ENCODE measurements at places on chromosomes 7 and 10.

DNA sequence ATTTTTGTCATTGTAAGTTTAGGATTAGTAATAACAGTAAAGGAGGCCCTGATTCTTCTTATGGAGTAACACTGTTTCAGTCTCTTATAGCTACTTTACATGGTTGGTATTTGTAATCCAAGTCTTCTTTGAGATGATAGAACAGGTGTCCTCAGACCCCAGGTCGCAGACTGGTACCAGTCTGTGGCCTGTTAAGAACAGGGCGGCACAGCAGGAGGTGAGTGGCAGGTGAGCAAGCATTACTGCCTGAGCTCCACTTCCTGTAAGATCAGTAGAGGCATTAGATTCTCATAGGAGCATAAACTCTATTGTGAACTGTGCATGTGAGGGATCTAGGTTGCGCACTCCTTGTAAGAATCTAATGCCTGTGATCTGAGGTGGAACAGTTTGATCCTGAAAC, 77.3 kb downstream of the STK31 start:
- DNase-seq = no peak

- DNase-seq = no peak
Measured at GRCh38 chr7:69439636-69440325, 158.5 kb upstream of the AUTS2 start.

DNA sequence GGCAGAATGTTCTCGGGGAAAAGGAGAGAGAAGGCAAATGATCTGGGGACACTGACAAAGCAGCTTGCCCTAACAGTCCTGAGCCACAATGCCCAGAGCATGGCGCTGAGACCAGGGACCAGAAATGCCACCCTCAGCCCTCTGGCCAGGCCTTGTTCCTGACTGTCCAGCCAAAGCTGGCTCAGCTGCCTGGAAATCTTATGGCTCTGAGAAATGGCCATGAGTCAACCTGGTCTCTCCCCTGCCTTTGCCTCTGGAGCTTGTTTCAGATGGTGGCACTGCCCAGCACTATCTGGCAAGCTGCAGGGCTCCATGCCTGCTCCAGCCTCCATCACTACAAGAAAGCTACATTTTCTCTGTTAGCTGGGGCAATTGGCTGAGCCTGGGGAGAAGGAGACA, 90.5 kb upstream of the PLXNA4 start:
- no peak for DNase-seq

- DNase-seq = no peak
Measured at GRCh38 chr7:129385598-129385997, 48.6 kb upstream of the STRIP2 start.

DNA sequence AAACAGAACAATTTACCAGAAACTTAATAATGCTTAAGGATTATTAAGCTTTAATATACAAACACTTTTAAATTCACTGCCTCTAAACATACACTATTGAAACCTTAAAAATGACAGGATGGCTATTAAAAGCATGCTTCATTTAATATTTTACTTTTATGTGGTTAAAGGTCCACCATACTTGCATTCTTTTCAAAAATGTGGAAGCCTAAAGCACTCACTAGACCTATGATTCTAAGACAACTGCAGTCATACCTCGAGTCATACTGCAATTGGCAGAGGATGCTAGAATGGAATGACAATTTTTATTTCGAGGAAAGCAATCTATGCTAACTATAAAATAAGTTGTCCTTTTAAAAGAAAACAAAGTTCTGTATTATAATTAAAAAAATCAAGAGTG, 85.3 kb downstream of the PIP4K2A start:
- no peak for DNase-seq

DNA sequence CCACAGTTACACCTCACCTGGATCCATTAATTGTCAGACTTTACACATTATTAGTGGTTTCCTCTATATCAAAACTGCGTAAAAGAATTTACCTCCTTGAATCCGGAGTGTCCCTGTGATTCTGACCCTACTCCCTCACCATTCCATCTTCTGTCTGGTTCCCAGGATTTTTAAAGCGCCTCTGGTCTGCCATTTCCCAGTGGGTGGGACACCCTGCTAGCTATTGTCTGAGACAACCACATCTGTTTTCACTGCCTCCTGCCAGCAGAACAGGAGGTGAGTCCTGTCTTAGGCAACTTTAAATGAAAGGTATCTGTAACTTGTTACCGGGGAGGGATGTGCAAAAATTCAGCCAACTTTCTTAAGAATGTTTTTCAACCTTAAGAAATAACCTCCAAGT, 2.3 kb downstream of the MACROH2A2 start:
- DNase-seq = no peak

- DNase-seq = no peak
Measured at GRCh38 chr7:30997316-30997715, 33.6 kb downstream of the GHRHR start.

DNA sequence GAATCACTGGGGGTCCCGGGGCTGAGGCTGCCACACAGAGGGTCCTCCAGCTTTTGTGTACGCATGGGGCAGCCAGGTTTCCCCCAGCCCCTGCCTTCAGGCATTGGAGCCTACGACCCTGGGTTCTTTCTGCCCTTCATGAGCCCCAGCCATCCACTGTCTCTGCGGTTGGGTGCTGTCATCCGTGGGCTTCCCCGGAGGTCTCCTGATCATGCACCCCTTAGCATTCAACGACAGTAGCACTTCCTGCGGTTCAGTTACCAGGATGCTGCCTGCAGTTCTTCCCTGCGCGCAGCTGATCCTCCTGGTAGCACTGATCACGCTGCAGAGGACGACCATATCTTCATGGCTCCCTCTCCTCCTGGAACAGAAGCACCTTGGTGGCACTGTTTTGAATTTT, 676.3 kb downstream of the SDK1 start:
- DNase-seq = no peak

DNA sequence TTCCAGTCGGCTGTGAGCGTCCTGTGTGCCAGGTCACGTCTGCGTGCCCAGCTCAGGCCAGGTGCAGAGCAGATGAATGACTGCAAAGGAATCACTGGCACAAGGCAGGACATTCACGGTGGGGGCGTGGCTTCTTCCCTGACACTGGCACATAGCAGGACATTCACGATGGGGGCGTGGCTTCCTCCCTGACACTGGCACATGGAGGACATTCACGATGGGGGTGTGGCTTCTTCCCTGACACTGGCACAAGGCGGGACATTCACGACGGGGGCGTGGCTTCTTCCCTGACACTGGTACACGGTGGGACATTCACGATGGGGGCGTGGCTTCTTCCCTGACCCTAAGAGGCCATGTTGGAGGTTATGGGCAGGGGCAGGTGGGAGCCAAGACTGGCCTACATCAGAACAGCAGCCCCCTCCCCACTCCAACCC, 64.3 kb downstream of the MYL10 start:
- DNase-seq = no peak

- DNase-seq = no peak
Measured at GRCh38 chr10:785089-785860, 95.8 kb upstream of the DIP2C start.

DNA sequence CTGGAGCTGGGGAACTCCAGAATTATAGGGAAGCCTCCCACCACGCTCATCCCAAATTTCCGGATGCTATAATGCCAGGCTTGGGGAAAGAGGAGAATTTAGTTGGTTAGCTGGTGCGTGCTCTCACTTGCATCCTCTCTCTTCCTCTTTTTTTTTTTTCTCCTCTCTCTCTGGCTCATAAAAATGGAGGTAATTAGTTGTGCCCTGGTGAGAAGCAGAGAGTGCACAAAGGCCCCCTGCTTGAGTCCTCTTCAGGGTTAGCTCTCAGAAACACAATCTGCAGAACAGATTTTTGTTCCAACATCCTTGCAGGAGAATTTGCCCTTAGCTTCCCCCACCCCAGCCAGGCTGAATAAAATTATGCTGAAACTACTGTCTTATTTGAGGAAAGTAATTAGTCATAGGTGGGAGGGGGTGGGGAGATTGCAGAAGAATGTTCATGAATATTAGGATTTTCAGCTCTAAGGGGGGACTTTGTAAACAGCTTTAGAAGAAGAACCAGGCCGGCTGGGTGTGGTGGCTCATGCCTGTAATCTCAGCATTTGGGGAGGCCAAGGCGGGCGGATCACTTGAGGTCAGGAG, 7.6 kb downstream of the SERPINE1 start:
- DNase-seq = no peak

- no peak for DNase-seq
Measured at GRCh38 chr10:62036186-62037081, 134.9 kb downstream of the ARID5B start.

- DNase-seq = no peak
Measured at GRCh38 chr10:117534321-117535297, 7.9 kb upstream of the EMX2 start.

- no peak for DNase-seq
Measured at GRCh38 chr10:60351191-60351853, 38.4 kb downstream of the ANK3 start.

GRCh38 chr7:145183069-145183468, 347.2 kb upstream of the TPK1 start:
- no peak for DNase-seq

GRCh38 chr7:134651991-134652390, 5.3 kb downstream of the BPGM start:
- no peak for DNase-seq

DNA sequence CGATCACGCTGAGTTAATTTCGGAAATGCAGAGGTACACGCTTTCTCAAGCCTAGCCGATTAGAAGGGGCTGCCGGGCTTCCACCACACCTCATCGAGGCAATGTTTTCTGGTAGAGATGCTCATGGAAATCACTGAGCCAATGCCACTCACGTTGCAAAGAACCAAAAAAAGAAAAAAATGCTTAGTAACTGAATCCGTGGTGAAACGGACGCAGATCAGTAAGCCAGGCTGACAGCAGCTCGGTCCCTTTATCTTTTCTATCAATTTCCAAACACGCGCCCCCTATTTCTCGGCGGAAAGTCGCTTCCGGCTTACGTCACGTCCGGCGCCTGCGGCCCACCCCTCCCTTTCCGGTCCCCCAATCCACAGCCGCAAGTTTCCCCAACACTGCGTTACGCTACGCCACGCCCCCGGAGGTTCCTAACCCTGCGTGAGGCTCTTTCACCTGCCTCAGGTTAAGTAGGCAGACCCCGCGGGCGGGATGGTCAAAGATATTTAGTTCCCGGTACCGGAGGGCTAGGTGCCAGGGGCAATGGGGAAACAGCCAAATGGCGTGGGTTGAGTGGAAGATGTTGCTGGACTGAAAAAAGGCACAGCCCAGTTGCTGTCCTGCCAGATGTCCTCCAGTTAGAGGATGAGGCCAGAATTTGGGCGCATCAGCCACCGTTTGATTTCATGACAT, at the start of gene NSUN6:
TSS of gene NSUN6 (minus strand) at position 264 of the 684 bp plus-strand sequence. CDS start 384 bp downstream, outside the sequence.
- peak; percentile 93 for DNase-seq

DNA sequence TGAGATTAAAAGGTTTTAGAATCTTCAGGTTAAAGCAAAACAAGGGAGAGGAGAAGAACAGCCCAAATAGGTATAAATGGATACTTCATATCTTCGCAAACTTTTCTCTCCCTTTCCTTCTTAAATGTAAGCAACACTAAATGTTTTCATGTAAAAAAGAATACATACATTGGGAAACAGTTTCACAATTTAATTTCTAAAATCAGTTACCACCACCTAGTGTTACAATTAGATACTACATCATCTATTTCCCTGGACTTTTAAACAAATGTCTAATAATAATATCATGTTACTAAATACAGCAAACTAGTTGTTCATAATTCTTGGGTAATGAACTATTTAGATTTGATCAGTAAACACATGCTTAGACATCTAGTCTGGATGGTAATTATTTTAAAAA, 35.8 kb downstream of the MINDY3 start:
- DNase-seq = no peak

DNA sequence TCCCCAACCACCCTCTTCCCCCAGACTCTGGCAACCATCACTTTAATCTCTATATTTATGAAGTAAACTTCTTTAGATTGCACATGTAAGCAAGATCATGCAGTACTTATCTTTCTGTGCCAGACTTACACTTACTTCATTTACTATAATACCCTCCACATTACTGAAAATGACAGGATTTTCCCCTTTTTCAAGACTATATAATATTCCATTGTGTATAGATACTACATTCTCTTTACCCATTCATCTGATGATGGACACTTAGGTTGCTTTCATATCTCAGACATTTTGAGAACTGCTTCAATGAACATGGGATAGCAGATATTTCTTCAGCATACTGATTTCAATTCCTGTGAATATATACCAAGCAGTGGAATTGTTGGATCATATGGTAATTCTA, 4.4 kb downstream of the DOCK4 start:
- no peak for DNase-seq

DNA sequence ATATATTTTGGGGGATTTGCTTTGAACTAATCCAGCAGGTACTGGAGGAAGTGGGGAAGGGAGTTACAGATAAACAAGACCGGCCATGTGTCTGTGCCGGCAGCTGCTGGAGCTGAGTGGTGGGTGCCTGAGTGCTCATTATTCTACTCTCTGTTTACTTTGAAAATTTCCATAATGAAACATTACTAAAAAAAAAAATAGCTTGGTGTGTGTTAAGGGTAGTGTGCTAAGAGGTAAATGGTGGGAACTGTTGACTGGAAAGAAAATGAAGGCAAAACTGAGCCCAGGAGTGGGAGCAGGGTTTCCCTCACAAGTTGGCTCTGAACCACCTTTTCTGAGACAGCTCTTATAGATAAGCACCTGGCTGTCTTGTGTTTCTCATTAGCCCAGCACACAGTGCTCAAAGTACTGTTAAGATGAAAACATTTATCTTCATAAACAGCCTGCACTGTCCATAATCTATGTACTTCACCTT, 50.6 kb downstream of the PARD3 start:
- DNase-seq = no peak

DNA sequence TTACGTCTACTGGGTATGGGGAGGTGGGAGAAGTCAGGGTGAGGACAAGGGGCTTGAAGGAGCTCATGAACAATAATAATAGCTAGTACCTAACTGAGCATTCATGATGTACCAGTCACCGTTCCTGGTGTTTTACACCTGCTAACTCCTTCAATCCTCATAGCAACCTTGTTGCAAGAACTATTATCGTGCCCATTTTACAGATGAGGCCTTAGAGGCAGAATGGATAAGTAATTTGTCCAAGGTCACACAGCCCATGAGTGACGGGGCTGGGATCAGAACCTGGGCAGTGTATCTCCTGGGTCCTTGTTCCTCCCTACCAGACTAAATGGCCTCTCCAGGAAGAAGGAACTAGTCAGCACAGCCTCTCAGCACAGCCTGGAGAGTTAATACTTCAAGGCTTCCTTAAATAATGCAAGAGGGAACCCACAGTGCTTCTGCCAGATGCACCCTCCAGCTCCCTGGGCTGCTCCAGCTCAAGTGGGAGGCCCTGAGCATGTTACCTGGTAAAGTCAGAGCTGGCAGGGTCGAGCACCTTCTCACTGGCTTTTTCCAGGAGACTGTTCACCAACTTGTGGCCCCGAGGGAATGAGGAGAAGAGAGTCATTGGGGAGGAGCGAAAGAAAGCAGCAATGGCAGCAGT, 28.8 kb downstream of the RRP12 start:
- no peak for DNase-seq

- no peak for DNase-seq
Measured at GRCh38 chr10:73941300-73941699, 30.4 kb downstream of the PLAU start.
